Kidney tubule cell (primary cell): ENCODE measurements at places on chromosomes 16 and 17.

GRCh38 chr17:27458524-27458908, 2.3 kb downstream of the KSR1 start:
- DNase-seq = no peak

- peak; percentile 33 for DNase-seq
These were observed 11.5 kb upstream of the PRSS54 start for GRCh38 chr16:58306327-58306726.

GRCh38 chr17:41785091-41785858, 1.2 kb downstream of the JUP start:
- DNase-seq = peak; percentile 74

DNA sequence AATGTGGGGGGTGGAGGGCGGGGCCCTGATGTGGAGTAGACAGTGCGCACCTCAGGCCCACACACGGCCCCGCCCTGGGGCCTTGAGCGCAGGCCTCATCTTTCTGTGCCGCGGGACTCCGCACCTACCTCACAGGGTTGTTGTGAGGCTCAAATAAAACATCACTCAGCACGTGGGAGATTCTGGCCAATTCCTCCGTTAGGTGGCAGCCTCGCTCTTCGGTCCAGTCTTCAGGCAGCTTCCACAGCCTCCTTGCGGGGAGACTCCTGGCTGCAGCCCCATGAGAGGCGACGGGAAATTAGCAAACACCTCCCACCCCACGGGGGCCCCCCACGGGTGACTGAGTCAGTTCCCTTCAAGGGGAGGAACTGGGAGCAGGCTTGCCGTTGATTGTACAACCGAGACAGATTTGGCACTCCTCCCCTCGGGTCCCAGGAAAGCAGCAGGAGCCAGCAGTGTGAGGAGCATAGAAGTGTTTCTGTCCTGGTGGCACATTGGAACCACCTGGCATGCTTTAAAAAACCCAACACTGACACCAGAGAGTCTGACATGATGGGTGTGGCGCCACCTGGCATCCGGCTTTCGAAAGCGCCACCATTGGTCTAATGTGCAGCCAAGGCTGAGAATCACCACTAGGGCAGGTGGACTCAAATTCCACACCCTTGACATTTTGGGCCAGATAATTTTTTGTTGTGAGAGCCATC, 7.6 kb downstream of the MRM1 start:
- peak; percentile 56 for DNase-seq

DNA sequence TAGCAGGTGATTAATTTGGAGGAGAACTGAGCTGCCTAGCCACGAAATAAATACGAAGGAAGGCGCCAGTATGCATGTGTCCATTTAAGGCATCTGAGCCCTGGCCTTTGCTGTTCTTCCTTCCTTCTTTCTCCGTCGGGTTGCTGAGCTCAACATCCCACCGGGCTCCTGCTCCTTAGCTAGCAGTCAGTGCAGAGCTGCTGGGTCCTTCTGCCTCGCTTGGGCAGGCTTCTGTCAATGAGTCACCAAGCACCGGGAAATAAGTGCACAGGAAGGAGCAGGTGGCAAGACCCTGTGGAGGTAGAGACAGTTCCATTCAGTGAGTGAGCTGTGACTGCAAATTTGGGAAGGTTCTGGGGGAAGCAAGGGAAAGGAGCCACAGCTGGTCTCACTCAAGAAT, 120.7 kb downstream of the CCDC182 start:
- DNase-seq = peak; percentile 90

DNA sequence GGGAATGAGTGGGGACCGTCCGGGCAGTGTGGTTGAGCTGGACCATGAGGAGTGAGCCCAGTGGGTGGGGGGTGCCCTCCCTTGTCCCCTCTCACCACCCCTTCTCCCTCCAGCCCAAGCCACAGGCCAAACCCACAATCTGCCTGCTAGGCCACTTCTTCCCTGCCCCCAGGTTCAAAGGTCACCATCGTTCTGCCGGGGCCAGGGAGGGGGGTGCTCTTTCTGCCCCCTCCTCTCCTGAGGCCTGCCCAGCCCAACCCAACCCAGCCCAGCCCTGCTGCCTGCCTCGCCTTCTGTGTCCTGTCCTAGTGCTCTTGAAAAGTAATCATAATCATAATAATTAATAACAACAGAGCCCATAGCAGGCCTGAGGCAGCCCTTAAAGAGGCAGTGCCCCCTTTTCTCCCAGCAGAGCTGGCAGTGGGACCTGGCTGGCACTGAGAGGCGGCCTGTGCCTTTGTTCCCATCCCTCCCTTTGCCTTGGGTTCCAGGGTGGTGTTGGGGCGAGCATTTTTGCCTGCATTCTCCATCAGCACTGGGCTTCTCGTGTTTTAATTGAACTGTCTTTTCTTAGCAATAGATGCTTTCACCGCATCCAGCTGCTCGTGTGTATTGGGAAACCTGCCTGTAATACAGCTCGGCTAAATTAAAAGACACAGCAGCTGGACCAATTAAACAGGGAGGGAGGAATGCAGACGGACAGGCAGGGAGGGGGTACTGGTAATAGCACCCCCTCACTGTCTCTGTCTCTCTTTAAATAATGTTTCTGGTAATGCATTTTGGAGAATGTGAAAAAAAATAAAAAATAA, 46.8 kb downstream of the SREBF1 start:
- no peak for DNase-seq

DNA sequence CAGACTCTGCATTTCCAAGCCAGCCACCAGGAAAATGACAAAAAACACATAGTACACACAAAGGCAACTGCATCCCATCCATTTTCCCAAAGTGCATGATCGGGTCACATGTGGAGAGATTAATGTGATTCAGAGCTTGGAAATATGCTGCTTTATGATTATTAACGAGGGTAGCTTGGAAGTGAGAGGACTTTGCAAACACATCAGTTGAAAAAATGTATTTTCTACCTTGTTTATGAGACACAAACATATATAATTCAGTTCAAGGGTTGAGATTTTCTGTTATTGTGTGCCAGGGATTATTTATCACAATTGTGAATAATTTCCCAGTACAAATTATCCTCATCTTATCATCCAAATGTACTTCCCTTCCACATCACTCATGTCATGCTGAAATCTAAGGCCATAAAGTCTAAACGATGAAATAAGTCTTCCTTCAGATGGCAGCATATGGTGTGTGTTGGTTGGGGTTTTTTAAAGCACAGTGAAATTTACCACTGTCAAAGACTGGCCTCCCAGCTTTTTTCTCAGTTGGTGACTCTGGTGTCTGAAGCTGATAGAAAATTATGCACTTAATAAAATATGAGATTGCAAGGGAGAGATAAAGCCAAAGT, 104.7 kb upstream of the ADAMTS18 start:
- no peak for DNase-seq

- DNase-seq = no peak
These were observed 25.3 kb downstream of the SRL start for GRCh38 chr16:4216596-4216995.

- DNase-seq = peak; percentile 25
These were observed 8.3 kb downstream of the FLII start for GRCh38 chr17:18250259-18250658.

DNA sequence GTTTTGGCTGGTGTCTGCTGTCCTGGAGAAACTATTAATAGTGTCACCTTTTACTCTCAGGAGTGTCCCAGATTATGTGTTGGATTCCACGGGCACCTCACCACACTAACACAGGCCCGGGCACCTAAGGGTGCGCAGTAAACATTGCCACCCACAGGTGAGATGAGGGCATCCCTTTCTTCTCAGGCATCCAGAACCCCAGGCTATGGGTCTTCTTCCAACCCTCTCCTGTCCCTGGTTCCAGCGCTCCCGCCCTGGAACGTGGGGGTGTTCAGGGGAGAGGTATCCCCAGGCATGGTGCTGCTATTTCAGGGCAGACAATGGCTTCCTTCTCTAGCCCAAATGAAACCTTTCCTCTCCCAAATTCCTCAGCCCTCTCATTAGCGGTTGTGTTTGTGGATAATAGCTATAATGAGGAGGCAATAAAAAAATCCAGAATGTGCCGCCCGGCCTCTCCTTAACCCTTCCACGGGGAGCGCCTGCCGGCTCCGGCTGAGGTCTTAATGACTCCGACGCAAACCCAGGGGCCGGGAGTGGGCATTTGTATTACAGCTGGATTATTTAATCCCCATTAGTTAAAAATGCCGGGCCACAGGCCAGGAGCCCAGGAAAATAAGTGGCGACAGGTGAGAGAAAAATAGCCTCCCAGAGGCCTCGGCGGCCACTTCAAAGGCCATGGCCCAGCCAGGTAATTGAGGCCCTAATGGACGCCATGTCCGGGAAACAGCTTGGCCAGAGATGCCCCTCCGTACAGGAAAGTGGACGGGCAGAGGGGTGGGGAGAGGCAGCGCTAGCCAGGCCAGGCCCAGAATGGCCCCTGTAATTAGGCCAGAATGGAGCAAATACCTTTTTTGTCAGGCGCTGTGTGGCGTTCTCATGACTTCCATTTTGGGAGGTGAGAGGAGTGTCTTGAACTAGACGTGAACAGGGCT, 102.8 kb downstream of the IRX5 start:
- no peak for DNase-seq

DNA sequence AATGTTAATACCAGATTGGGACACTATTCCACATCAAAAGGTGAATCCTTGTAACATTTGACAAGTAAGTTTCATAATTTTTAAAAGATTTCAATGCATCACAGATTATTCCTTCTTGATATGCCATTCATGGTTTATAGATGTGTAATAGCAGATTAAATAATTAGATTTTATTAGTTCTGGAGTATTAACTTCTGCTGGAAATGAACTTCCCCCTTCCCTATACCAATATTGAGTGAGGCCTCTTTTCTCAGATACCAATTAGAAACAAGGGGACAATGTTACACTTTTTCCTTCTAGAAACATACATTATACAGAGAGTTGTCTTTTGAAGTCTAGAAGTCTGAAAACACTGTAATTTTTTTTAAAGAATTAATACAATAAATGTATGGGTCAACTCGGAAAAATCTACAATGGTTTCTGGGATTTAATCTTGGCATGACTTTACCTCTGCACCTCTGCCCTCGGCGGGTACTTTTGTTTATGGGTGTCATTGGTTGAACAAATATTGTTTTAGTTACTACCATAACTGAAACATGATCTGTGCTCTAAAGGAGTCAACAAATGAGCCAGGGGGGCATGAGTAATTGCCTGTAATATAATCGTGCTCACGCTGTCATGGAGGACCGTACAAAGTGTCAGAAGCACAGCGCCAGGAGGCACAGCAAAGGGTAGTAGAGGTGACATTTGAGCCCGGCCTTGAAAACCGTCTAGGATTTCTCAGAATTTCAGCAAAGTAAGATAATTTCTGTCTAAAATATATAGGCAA, 8.2 kb downstream of the LRRC37B start:
- peak; percentile 37 for DNase-seq

- no peak for DNase-seq
These were observed 25.4 kb downstream of the BMERB1 start for GRCh38 chr16:15459791-15460190.

DNA sequence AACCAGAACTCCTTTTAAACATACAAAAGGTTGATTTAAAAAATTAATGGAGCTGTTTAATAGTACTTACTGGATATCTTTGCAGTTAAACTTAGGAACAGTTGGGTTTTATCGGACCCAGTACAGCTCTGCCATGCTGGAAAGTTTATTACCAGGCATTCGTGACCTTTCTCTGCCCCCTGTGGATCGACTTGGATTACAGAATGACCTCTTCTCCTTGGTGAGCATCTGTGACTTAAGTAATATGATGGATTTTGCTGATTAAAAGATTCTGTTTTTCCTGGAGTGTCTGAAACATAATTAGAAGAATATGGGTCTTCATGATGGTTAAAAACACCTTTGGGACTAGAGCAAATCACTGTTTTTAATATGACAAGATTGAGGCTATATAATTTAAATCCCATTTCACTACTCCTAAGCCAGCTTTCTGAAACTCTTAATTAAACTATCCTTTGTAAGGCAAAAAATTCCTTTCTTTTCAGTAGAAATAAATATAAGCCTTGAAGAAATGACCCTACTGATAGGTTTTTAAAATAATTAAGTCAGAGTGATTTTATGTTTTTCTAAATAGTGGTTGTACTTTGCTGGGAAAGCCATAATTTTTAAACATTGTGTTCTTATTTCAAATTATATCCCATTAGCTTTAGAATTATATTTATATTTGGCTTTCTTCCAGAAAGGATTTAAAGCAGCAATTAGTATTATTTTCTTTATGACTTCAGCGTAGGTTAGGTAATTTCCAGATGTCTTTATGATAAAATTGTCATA, 45.7 kb upstream of the KPNB1 start:
- DNase-seq = no peak

GRCh38 chr17:82438401-82439193, 12.0 kb downstream of the CYBC1 start:
- DNase-seq = no peak

DNA sequence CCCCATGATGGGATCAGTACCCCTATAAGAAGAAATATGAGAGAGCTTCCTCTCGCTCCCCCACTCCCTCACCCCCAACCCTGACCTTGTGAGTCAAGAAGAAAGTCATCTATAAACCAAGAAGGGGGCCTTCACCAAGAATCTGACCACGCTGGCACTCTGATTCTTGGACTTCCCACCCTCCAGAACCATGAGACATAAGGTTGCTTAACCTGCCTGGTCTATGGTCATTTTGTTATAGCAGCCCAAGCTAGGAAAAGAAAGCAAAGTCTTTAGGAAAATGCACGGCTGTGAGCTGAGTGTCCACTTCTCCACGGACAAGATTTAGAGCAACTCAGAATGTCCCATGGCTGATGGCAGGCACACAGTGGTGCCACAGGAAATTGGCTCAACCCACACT, 333.5 kb downstream of the SOX9 start:
- no peak for DNase-seq

GRCh38 chr17:81513753-81514488, 1.3 kb upstream of the ACTG1 start:
- DNase-seq = peak; percentile 79

DNA sequence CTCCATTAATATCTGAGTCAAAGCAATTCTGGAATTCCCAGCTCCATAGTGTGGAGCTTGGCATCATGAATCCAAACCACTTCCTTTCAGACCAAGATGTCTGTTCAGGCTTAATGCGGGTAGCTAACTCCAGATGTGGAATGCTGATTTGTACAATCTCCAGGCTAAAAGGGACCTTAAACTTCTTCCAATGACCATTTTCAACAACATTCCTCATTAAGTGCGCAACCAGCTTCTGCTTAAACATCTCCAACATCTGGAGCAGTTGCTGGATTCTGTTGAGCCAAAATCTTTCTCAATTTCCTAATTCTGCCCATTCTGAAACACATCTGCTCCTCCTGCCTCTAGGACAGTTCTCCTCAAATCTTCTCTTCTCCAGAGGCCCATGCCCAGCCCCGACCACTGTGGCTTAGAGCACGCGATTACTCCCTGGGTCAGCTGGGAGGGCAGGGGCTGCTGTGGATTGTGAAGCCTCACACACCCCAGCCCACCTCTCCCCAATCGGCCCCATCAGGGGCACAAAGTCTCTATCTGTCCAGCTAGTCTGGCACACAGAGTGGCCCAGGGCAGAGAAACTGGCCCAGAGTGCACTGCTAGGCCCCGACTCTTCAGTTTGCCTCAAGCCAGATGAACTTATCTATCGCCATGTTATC, 36.2 kb downstream of the ASPA start:
- DNase-seq = no peak

- DNase-seq = peak; percentile 25
These were observed 175.3 kb downstream of the UTP18 start for GRCh38 chr17:51435641-51436091.
